Stimulated activated CD8-positive, alpha-beta memory T cell treated with anti-CD3 and anti-CD28 coated beads, Interleukin-7, amount 100 ng/mL, for 1 hour (primary cell): ENCODE measurements at places on chromosomes 4 and X.

DNA sequence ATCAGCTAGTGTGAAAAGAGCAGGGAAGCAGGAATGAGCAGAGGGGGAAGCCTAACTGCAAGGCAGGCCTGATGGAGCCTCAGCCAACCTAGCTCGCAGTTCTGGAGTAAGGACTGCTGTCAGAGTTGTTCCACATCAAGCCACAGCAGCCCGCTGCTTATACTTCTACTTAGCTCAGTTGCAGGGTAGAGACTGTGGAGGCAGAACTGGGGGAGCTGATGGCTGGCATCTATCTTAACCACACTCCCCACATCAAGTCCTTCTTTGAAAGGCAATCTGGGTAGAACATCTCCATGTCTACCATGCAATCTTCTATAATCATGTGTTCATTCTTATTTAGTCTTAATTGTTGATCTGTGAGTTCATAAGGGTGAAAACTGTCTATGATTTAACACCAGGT, 46.1 kb downstream of the DDX60 start:
- no peak for DNase-seq

- no peak for DNase-seq
These were observed 142.8 kb downstream of the SLIT2 start for GRCh38 chr4:20394512-20394911.

GRCh38 chr4:27048429-27049238, 188.0 kb downstream of the STIM2 start:
- no peak for DNase-seq

DNA sequence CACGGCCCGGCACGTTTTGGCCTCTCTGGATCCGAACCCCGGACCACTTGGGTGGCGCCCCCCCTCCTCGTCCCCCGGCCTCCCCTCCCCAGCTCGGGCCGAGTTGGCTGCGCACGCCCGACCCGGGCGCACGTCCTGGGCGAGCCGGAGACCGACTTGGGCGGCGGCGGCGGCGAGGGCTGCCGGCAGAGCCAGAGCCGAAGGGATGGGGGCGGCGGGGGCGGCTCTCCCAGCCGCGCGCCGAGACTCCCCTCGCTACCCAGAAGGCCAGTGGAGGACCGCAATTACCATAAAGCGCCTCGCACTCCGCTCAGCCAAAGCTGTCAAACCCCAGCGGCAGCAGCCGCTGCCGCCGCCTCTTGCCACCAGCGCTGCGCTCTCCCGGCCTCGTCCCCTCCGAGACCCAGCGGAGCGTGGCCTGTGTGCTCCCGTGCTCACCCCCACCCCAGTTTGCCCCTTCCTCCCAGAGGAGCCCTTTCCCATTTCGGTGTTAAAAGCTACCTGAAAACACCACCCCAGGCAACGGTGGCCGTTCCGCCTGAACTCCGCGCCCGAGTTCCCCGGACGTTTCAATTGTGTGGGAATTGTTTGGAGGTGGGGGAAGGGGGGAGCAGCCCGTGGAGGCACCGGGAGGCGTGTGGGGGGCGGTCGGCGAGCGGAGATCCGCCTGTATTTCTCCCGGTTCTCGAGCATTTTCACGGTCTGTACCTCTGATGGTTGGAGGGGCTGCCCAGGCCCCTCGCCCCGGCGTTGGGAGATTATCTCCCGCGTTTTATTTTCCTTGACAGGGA, 701 bp upstream of the BCOR start:
- no peak for DNase-seq

DNA sequence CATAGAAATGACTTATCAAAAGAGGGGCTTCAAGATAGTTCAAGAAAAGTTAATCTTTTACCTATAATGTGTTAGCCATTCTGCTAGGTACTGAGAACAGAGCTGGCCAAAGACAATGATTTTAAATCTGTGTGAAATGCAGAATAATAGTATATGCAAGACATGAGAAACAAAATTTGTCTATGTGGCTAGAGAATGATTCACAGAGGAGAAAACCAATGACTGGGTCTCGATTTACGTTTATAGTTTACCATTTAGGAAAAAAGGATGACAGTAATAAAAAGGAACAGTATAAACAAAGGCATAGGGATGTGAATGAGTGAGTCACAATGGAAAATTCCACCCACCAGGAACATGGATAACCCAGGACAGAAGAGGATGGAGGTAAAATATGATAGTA, 31.9 kb downstream of the NPFFR2 start:
- no peak for DNase-seq

GRCh38 chr4:67394879-67395278, 150.4 kb downstream of the CENPC start:
- DNase-seq = no peak

GRCh38 chrX:47687263-47687662, 28.3 kb upstream of the UXT start:
- no peak for DNase-seq

DNA sequence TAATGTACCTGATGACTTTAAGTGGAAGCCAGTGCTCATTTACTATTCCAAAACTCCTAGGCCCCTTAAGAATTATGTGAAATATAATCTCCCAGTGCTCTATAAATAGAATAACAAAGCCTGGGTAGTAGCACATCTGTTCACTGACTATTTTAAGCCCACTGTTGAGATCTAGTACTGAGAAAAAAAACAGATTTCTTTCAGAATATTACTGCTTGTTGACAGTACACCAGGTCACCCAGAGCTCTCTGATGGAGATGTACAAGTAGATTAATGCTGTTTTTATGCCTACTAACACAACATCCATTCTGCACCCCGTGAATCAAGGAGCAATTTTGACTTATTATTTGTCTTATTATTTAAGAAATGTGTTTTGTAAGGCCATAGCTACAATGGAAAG, 75.7 kb downstream of the FAM47C start:
- no peak for DNase-seq

DNA sequence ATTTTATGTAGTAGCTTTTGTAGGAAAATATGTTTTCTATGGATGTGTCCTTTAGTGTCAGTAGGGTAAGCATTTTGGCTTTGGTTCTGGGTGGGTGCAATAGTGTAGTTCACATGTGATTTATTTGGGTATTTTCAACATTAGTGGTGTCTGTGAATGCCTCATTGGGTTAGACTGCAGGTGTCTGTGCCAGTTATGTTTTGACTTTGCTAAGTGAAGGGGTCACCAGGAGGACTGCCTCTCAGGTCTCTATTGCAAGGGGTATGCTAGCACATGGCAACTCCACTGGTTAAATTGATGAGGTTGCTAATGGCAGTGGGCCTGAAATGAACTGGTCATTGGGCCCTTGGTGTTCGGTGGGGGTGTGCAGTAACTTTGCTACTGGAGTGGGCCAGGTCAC, 467.1 kb downstream of the NAF1 start:
- no peak for DNase-seq

DNA sequence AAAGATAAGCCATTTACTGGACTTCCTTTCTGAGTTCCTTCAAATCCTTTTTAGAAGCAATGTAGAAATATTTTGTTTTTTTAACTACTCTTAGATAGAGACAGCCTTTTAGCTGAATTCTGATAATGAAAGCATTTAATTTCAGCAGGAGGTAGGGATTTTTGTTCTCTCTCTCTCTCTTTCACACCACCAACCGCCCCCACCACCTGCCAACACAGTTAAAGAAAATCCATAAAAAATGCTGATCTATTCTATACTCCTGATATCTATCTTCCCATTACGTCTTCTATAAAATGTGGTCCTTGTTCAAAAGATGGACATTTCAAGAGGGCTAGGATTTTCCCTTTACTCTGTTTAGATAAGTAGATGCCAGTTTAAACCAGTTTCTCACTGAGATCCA, 104.5 kb downstream of the DCLK2 start:
- no peak for DNase-seq

DNA sequence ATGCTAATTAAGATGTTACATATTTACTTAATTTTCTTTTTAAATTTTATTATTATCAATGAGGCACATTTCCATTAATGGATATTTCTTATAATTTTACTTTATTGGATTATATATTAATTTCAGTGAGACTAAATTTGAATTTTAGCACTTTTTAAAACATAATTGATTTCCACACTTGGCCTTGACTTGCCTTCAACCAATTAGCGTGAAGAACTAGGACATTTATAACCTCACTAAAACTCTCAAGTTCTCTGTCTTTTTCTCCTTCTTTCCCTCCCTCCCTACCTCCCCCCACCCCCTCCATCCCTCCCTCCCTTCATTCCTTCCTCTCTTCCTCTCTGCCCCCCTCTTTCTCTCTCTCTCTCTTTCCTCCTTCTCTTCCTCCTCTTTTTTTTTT, 1618.1 kb downstream of the C4orf33 start:
- no peak for DNase-seq

DNA sequence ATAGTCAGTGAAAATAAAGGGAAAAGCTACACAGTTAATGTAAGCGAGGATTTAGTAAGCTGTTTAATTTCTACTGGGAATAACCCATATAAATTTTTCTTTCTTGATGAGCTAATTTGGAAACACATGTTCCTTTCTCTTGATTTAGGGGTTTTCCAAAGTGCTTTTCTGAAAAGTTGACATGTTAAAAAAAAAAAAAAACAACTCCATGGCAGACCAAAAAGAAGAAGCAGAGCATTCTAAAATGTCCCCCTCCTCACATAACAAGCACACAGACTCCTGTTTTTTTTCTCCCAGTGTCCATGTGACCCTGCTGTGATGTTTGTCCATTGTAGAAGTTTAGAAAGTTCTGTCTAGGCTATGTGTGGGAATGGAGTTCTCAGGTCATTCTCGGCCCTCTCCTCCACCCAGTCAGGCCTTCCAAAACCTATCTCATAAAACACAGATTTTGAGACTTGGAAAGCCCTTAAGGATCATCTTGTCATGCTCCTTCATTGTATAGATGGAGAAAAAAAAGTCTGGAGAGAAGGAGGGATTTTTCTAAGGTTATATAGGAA, 792 bp downstream of the CLIC2 start:
- DNase-seq = no peak

- no peak for DNase-seq
These were observed 496.7 kb downstream of the SPRY1 start for GRCh38 chr4:123893011-123893981.

DNA sequence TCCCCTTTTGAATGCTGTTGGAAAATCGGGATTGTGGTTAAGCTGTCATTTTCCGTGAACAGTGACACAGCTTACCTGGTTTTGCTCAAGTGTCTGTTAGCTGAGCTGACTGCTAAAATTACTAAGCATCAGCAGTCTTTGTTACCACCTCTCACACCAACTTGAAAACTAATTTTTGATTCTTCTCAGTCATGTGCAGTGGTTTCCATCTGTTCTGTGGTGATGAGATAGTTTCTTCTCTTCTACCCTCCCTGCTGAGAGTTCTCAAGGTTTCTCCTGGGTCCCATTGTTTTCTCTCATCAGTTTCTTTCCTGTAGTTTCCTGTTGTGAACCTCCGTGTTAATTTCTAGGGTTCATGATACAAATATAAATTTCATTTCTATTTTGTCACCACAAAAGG, 225.6 kb downstream of the ARHGAP10 start:
- no peak for DNase-seq

GRCh38 chrX:56228914-56229313, 3.2 kb upstream of the KLF8 start:
- DNase-seq = no peak

DNA sequence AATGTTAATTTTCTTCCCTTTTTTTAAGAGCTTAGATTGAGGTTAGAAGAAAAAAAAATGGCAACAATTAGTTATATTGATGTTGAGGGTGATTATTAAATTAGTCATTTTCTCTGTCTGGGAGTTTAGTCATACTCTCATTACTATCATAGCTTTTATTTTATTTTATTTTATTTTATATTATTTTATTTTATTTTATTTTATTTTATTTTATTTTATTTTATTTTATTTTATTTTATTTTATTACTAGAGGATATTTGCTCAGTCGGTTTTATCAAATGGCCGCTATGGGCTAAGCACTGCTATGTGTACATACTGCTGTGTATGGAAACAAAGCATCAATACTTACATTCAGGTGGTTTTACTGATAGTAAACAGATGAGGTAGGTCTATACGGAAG, 239.5 kb downstream of the RAPGEF2 start:
- no peak for DNase-seq

- no peak for DNase-seq
These were observed 3.3 kb downstream of the STK32B start for GRCh38 chr4:5054532-5054931.

- DNase-seq = no peak
These were observed 375.7 kb downstream of the NLGN4X start for GRCh38 chrX:5852941-5853340.

DNA sequence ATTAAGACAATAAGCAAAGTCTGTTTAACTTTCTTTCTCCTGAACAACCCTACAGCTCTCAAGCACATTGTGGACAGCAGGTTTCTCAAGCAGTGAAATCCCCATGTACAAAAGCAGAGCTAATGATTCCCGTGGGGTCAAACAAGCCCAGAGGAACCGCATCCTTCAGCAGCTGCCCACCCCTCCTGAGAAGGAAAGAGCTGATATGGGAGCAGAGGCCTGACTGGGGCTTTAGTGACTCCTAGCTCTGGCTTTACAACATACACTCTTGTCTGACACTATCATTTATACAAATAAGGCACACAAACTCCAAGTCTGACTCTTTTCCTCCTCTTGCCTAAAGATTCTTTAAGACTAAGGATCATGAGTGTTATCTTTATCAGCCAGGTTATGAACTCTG, 32.8 kb downstream of the HDAC8 start:
- DNase-seq = no peak

- no peak for DNase-seq
These were observed 58.8 kb upstream of the ENPEP start for GRCh38 chr4:110417136-110417535.

DNA sequence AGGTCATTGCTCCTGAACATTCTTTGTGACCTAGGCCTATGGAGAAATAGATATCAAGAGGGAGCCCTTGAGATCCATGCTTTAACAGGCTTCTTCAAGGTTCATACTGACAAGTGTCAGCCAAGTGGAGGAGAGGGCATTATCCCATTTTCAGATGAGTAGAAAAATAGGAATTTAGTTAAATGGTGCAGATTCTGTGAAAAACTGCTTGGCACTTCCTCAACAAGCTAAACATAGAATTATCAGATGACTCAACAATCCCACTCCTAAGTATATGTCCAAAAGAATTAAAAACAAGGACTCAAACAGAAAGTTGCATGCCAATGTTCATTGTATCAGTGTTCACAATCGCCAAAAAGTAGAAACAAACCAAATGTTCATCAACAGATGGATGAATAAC, 43.8 kb upstream of the KCNIP4 start:
- no peak for DNase-seq

DNA sequence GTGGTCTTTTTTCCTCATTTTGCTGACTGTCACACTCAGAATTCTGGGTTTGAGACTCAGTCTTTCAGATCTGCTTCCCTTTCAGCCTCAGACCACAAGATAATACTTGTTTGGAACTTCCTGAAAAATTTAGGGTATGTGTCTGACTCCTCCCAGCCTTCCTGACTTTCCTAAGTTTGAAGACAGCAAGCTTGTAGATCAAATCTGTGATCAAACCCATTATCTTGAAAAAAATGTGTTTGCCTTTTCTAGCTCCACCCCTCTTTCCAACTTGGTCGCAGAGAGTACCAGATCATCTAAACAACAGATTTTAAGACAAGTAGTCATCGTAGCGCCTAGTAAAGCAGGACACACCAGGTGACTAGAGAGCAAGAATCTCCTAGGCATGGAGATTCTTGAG, 9.9 kb downstream of the BCAP31 start:
- no peak for DNase-seq

DNA sequence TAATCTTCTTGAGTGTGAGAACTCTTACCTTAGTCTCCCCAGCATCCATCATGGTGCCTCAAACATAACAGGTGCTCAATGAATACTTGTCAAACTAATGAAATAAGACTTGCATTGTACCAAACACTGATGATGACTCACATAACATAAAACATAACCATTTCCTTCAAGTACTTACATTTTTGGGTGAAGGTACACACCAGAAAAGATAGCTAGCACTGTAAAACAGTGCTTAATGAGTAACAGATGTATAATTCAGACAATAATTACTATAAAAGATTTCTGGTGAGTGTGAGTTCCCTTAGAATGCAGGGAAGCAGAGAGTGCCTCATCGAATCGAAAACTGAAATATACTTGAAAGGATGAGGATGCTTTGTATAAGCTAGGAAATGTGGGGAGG, 70.1 kb upstream of the HCCS start:
- DNase-seq = no peak
